Lung (tissue), 17 donors: ENCODE measurements at places on chromosomes 7 and 10. TPM values are rescaled to one million over a fixed set of nuclear protein-coding genes. Genes with fewer than 3 reads are reported as not detected.

Gene CCDC172
- not detected for total RNA-seq

Gene STOX1
- 10.1 TPM for total RNA-seq

- H3K4me3 ChIP-seq = no peak overlapping the region
- peaks cover 13% of the 10 kb centered on the region for H3K27me3 ChIP-seq
- H3K4me1 ChIP-seq = peaks cover 2% of the 10 kb centered on the region
- H3K27ac ChIP-seq = no peak overlapping the region
Measured at GRCh38 chr7:31335884-31336201, 4.7 kb downstream of the NEUROD6 start.

DNA sequence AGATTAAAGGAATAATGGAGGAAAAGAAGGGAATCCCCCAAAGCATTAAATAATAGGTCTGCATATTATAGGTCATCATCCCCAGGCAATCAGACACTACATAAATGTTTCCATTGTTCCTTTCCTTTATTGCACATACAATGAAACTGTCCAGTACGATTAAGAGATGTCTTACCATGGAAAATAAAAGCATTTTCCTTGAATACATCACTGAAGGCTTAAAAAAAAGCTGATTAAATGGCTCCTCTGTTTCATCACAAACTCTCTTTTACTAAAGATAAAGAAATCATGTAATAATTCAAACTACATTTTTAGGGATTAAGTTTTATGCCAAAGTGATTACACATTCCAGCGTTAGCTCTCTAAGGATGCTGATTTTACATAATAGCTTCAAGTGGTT, 316.0 kb downstream of the AGMO start:
- H3K27ac ChIP-seq = no peak overlapping the region
- no peak for DNase-seq
- H3K36me3 ChIP-seq = no peaks in the 10 kb centered on the region
- no peaks in the 10 kb centered on the region for H3K27me3 ChIP-seq
- no peaks in the 10 kb centered on the region for H3K4me1 ChIP-seq

DNA sequence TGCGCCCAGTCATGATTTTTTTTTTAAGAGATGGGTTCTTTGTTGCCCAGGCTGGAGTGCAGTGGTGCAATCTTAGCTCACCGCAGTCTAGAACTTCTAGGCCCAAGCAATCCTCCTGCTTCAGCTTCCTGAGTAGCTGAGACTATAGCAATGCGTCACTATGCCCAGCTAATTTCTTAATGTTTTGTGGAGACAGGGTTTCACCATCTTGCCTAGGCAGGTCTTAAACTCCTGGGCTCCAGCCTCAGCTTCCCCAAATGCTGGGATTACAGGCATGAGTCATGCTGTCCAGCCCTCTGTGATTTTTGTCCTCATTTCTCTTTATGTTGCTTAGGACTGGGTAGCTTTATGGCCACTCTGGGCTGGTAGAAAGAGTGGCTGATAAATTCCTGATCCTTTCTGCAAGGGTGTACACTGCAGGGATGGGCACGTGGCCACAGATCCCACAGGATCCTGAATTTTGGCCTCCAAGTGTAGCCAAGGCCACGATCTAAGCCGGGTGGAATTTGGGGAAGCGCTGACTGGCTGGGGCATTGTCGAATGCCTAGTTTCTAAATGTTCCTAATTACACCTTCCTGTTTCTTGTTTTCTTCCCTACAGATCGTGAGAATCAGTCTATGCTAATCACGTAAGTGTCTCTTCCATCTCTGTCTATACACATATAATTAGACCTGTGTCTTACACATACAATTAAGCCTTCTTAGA, 24.1 kb upstream of the MYH16 start:
- no peaks in the 10 kb centered on the region for H3K27me3 ChIP-seq
- DNase-seq = no peak
- no peak overlapping the region for H3K4me3 ChIP-seq
- H3K27ac ChIP-seq = no peak overlapping the region
- H3K36me3 ChIP-seq = no peaks in the 10 kb centered on the region

GRCh38 chr10:76911184-76911583, 726.4 kb downstream of the KCNMA1 start:
- no peak for DNase-seq
- no peaks in the 10 kb centered on the region for H3K27me3 ChIP-seq
- H3K4me1 ChIP-seq = no peaks in the 10 kb centered on the region
- no peak overlapping the region for H3K4me3 ChIP-seq
- H3K27ac ChIP-seq = no peak overlapping the region
- H3K36me3 ChIP-seq = no peaks in the 10 kb centered on the region

DNA sequence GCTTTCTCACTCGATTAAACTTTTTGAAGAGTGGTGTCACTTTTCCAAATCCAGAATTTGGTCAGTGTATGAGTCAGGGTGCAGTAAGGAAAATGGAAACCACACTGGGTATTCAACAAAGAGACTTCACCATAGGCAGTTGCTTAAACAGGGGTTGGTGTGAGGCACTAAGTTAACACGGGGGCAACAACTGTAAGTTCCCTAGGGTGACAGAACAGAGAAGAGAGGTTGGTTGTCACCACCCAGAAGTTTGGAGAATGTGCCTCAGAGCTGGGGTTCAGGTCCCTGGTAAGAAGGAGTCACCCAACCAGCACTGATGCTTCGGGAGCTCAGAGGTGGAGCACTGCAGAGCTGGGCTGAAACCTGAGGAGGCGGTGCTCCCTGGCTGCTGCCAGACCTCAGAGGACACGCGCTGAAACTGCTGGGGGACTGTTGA, 170.4 kb downstream of the ARID5B start:
- H3K27me3 ChIP-seq = no peaks in the 10 kb centered on the region
- H3K4me3 ChIP-seq = no peak overlapping the region
- DNase-seq = no peak
- H3K27ac ChIP-seq = no peak overlapping the region

- no peaks in the 10 kb centered on the region for H3K4me1 ChIP-seq
- H3K27me3 ChIP-seq = no peaks in the 10 kb centered on the region
- H3K36me3 ChIP-seq = no peaks in the 10 kb centered on the region
Measured at GRCh38 chr10:111275091-111275490, 198.3 kb downstream of the ADRA2A start.
